ENCODE measurements at places on chromosomes 4 and X.

DNA sequence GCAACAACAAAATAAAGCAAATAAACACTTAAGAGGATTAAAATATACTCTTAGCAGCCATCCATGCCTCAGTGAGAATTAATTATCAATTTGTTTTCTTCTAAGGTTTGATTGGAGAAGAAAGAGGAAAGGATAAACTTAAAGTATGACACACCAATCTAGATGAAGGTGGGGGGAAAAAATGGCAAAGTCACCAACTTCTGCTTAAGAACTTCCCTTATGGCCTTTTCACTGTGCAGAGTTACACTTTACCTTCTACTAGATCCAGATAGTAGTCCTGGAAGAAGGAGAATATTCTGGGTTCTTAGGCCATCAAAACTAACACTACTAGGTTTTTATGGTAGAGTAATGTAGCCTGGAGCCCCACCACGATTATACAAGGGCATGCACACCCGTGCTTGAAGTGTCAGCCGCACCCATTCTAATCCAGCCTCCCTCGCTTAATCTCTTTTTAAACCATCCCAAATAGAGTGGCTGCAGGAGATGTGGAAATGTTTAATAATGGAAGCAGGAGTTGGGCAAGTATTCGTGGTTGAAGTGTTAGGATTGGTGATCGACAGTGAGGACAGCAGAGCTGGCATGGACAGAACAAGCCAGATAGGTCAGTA, 14.1 kb downstream of the ENPEP start:
- no peak for DNase-seq

DNA sequence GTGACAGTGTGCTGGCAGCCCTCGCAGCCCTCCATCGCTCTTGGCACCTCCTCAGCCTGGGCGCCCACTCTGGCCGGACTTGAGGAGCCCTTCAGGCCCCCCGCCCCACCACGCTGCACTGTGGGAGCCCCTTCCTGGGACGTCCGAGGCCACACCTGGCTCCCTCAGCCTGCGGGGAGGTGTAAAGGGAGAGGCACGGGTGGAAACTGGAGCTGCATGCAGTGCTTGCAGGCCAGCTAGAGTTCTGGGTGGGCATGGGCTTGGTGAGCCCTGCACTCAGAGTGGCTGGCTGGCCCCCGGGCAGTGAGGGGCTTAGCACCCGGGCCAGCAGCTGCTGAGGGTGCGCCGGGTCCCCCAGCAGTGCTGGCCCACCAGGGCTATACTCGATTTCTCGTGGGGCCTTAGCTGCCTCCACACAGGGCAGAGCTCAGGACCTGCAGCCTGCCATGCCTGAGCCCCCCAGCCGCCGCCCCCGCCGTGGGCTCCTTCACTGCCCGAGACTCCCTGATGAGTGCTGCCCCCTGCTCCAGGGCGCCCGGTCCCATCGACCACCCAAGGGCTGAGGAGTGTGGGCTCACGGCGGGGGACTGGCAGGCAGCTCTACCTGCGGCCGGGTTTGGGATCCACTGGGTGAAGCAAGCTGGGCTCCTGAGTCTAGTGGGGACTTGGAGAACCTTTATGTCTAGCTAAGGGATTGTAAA, 1672.7 kb upstream of the PCDH7 start:
- DNase-seq, result no peak

DNA sequence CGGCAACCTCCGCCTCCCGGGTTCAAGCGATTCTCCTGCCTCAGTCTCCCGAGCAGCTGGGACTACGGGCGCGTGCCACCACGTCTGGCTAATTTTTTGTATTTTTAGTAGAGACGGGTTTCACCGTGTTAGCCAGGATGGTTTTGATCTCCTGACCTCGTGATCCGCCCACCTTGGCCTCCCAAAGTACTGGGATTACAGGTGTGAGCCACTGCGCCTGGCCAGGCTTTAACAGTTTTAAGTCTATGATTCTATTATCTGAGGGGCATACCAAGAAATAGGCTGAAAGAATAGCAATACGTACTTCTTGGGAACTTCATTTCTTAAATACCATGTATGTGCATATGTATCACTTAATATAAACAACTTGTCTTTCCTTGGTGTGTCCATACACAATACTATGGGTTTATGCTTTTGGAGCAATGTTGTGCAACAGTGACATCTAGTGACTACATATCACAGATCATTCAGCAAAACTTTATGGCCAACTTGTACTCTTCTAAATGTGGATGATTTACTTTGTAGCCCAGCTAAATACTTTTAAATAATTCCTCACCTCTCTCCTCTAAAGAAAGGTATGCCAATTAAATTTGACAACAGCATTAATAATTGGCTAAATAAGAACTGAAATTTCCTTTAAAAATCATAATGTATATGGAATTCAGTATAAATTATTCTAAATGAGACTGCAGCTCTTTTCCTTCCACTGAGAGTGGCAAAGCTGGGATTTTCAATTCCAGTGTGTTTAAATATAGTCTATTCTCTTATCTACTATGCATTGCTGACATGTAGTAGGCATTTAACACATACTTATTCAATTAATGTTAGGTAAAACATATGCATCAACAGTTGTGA, 10.4 kb downstream of the SLC9B1 start:
- DNase-seq, result no peak

DNA sequence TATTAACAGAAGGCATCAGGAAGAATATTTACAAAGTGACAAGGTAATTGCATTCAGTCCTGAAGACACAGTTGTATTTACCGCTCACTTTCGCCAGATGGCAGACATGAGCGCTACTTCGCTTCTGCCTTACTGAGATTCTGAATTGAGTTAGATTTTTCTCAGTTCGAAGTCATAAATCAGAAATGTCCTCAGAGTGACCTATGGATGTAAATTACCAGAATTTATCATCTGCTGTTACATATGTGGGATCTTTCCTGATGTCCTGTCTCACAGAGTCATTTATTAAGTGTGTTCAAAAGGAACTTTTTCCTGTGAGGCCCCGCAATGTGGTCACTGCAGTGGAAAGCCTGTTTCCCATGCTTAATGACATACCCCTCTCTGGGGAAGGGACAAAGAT, 97.3 kb upstream of the DCLK2 start:
- peak; percentile 12 for DNase-seq

DNA sequence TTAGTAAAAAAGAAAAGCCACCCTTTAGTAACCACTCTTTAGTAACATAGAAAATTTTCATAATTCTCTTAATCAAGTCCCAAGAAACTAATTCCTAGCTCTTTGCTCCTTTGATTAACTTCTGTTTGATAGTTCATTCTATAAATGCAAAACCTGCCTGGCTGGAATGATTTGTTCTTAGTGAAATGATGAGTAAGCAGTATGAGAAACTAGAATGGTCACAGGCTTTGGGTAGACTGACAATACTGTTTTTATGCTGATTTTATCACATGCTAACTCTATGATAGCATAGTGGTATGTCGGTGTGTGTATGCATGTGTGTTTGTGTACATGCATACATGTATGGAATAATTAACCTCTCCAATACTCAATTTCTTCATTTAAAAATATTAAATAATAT, 81.2 kb downstream of the SYTL5 start:
- no peak for DNase-seq

DNA sequence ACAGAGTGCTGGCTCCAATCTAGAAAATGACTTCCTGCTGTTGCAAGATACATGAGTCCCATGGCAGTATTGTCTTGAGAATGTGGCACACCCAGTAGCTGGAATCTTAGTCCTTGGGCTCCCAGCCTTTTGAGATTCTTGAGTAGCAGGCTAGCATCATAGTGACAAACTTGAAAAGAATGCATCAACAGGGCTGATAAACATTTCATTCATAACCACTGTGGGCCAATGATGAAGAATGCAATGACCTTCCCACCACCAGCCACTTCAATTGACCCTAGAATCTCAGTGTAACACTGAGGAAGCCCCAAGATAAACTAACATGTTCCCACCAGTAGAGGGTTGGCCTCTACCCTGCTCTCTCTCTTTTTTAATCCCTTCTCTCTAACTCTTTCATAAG, 329.3 kb downstream of the GBA3 start:
- DNase-seq, result no peak
